Lung (tissue), 17 donors: ENCODE measurements at places on chromosomes 3 and 15.

DNA sequence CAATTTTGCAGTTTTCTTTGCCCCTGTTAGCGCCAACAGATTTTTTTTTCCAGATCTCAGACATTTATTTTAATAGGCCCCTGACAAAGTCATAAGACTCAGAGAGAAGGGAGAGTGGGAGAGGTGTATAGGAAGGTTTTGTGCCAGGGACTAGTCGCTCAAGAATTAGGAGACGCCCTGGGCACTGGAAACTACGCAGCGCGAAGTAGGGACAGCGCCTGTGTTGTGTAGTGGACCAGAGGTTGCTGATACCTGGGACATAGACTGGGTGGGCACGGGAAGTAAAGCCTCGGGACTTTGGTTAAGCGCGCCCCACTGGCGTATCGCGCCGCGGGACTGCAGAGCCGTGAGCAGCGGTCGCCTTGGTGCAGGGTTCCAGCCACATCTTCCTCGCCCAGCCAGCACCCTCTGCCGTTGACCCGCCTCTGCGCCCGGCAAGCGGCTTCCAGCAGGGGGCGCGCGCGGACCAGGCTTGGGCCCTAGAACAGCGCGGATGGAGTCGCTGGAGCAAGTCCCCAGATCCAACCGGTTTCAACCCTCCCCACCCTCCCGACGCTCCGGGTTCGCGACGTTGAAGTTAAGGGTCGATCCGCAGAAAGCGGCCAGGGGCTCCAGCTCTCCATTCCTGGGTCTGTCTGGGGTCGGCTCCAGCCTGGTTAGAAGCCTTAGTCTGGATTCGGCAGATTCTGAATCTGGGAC lies 3.0 kb upstream of the ISLR2 start:
- DNase-seq, result peak; percentile 93

GRCh38 chr3:191363221-191363620 lies 32.9 kb upstream of the UTS2B start:
- no peak for DNase-seq

- DNase-seq, result no peak
Observed at GRCh38 chr3:13470894-13471574, 9.1 kb upstream of the HDAC11 start.

DNA sequence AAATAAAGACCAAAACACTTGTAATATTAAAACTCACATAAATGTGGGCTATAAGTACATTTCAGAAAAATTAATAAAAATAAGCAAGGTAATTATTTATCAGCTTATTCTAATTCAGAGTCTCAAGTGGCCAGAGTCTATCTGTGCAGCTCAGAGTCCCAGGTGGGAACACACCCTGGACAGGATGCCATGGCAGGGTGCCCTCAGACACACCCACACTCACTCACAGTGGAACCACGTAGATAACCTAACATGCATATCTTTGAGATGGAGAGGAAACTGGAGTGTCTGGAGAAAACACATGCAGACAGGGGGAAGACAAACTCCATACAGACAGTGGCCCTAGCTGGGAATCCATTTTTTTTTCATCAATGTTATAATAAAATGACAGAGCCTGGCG lies 37.2 kb downstream of the FSIP1 start:
- no peak for DNase-seq

GRCh38 chr3:109963831-109964230 lies 626.5 kb upstream of the DPPA4 start:
- DNase-seq, result peak; percentile 73

DNA sequence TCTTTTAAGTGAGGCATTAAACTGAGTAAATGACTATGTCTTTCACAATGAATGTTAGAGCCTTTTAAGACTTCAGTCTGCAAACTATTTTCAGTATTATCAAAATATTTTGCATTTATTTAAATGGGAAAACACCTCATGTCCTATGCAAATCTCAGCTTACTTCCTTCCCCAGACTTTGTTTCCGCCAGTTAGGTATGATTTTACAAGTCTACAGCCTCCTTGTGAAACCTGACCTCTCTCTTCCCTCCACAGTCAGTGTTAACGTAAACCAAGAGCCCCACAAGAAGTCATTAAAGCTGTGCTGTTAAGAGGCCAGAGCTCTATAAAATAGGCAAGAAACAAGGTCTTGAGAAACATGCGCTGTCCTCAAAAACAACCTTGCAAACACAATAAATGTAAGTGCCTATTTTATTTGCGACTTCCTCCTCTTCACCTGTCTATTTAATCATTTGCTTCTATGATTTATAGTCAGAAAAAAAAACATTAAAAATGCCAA lies 48.3 kb downstream of the PRTG start:
- DNase-seq, result no peak

- peak; percentile 74 for DNase-seq
Observed at GRCh38 chr3:38084334-38085310, 45.6 kb downstream of the DLEC1 start.

DNA sequence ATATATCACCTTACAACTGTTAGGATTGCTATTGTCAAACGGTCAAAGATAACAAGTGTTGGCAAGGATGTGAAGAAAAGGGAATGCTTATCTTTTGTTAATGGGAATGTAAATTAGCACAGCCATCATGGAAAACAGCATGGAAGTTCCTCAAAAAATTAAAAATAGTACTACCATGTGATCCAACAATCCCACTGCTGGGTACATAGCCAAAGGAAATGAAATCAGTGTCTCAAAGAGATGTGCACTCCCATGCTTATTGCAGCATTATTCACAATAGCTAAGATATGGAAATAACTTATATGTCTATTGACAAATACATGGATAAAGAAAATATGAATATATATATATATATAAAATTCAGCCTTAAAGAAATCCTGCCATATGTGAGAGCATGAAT lies 274.6 kb downstream of the EDEM1 start:
- DNase-seq, result no peak

- DNase-seq, result no peak
Observed at GRCh38 chr3:61354604-61355003, 103.4 kb upstream of the FHIT start.

GRCh38 chr3:171459942-171460724 lies at the start of gene TNIK:
Gene TNIK (minus strand): TSS chr3:171460405. CDS start chr3:171460063, 342 bp downstream.
- DNase-seq, result peak; percentile 93

GRCh38 chr3:134817297-134817696 lies 22.2 kb downstream of the EPHB1 start:
- DNase-seq, result no peak
